Mesothelial cell of epicardium (in vitro differentiated cells): ENCODE measurements at places on chromosomes 4 and X.

DNA sequence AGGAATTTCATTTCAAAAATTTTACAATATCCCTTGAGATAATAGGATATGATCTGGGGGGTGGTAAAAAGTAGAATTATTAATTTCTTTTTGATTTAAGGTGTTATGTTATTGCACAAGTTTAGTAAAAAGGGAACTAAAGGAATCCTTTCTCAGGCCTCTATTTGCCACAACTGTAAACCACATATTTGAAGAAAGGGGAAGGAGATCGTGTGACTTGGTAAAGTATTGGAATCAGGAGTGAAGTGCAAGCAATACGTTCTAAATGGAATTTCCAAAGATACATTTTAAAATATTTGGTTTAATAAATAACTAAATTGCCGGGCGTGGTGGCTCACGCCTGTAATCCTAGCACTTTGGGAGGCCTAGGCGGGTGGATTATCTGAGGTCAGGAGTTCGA, 35.3 kb upstream of the SCRG1 start:
- H3K4me1 ChIP-seq = peaks cover 21% of the 10 kb centered on the region
- no peaks in the 10 kb centered on the region for H3K27me3 ChIP-seq
- H3K27ac ChIP-seq = no peak overlapping the region

GRCh38 chr4:182015893-182016292, 227.3 kb upstream of the TENM3 start:
- H3K36me3 ChIP-seq = no peaks in the 10 kb centered on the region
- H3K4me3 ChIP-seq = no peak overlapping the region
- H3K4me1 ChIP-seq = peaks cover 11% of the 10 kb centered on the region
- DNase-seq = no peak

DNA sequence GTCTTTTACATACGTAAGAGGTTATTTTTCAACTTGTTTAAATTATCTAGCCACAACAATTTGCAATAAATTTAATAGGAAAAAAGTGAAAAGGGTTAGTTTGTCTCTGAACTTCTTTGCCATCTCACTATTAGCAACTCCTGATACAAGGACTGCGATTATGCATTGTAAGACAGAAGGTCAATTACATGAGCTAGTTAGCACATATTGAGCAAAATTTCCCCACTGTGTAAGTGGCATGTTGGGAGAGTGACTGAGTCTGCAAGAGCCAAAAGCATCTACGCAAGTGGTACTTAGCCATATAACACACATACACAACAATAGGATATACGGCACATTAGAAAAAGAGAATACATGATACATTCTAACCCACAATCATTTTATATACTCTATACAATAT, 927.2 kb downstream of the STPG2 start:
- no peak for DNase-seq
- H3K27ac ChIP-seq = no peak overlapping the region
- H3K27me3 ChIP-seq = no peaks in the 10 kb centered on the region
- H3K4me1 ChIP-seq = peaks cover 5% of the 10 kb centered on the region
- no peaks in the 10 kb centered on the region for H3K36me3 ChIP-seq
- H3K4me3 ChIP-seq = no peak overlapping the region

DNA sequence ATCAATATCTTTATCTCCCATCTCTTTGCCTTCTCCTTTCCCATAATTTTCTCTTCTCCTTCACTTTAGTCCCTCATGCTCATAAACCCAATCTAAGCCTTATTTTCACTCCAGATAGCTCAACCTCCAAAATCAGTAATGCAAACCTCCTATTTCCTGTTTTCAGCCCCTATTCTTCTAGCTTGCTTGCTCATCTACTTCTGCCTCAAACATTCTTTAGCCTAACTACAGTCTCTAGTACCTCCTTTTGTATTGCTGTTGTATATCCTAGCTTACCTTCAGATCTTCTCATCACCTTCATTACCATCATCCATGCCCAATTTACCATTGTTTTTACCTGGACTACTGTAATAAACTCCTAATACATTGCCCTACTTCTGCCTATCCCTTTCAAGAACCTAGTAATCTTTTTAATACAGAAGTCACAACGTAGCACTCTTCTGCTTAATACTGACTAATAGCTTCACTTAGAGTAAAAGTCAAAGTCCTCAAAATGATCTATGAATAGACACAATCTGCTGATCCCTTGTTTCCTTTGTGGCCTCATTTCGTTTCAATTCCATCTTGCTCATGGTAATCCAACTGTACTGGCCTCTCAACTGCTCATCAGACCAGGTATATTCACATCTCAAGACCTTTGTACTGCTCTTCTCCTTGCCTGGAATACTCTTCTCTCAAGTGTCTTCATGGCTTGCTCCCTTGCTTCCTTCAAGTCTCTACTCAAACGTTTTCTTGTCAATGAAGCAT, 123.4 kb downstream of the FAM13A start:
- H3K27ac ChIP-seq = no peak overlapping the region
- H3K27me3 ChIP-seq = no peaks in the 10 kb centered on the region
- no peak for DNase-seq
- no peak overlapping the region for H3K4me3 ChIP-seq
- peaks cover 16% of the 10 kb centered on the region for H3K4me1 ChIP-seq

GRCh38 chrX:153476666-153477363, 6.4 kb upstream of the HAUS7 start:
- no peak overlapping the region for H3K4me3 ChIP-seq
- peak overlapping the region; percentile 88 for H3K27ac ChIP-seq
- peaks cover 16% of the 10 kb centered on the region for H3K4me1 ChIP-seq

GRCh38 chr4:82044141-82044993, 329.4 kb downstream of the HNRNPD start:
- H3K4me3 ChIP-seq = peak overlapping the region; percentile 60
- H3K27me3 ChIP-seq = peaks cover 81% of the 10 kb centered on the region
- H3K36me3 ChIP-seq = no peaks in the 10 kb centered on the region
- H3K27ac ChIP-seq = no peak overlapping the region
- peak; percentile 71 for DNase-seq
- H3K4me1 ChIP-seq = peaks cover 10% of the 10 kb centered on the region

- H3K27ac ChIP-seq = peak overlapping the region; percentile 2
- DNase-seq = no peak
- peaks cover 21% of the 10 kb centered on the region for H3K36me3 ChIP-seq
- no peak overlapping the region for H3K4me3 ChIP-seq
- no peaks in the 10 kb centered on the region for H3K27me3 ChIP-seq
- peaks cover 36% of the 10 kb centered on the region for H3K4me1 ChIP-seq
Observed at GRCh38 chrX:133921764-133922389, 63.5 kb downstream of the GPC3 start.

- H3K27ac ChIP-seq = no peak overlapping the region
- no peak overlapping the region for H3K4me3 ChIP-seq
- H3K4me1 ChIP-seq = no peaks in the 10 kb centered on the region
- H3K36me3 ChIP-seq = peaks cover 12% of the 10 kb centered on the region
- DNase-seq = no peak
Observed at GRCh38 chr4:34158878-34159277, 2085.4 kb downstream of the ARAP2 start.

DNA sequence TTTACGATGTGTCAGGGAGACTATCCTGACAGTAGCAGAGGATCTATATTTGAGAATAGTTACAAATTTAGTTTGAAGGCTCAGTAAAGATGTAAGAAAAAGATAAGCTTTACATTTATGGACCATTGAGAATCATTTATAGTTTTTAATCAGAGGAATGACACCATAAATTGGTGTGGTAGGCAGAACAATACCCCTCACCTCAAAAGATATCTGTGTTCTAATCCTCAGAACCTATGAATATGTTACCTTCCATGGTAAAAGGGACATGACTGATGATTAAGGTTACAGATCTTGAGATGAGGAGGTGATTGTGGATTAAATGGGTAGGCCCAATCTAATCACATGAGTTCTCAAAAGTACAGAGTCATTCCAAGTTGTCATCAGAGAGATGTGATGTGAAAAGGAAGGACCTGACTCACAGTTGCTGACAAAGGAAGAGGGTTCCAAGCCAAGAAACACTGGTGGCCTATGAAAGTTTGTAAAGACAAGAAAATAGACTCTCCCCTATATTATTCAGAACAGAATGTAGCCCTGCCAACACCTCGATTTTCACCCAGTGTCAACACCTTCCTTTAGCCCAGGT, 27.0 kb downstream of the EREG start:
- H3K36me3 ChIP-seq = no peaks in the 10 kb centered on the region
- no peak overlapping the region for H3K4me3 ChIP-seq

DNA sequence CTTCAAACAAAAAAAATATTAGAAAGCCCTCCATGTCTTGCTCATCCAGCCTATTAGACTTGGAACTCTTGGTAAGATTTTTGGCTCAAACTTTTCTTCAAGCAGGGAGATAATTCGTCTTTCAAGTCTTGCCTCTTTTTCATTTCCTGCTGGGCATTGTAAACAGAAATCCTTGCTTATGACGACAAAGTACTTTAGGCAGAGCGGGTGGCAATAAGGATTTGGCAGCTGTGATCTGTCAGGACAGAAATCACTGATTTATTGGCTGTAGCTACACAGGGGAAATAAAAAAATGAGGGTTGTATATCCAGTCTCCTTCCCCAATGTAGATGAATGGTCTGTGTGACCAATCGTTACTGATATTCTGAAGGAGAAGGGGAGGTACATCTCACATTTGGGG, 121.6 kb downstream of the SLC4A4 start:
- DNase-seq = no peak
- H3K27ac ChIP-seq = no peak overlapping the region
- no peak overlapping the region for H3K4me3 ChIP-seq

DNA sequence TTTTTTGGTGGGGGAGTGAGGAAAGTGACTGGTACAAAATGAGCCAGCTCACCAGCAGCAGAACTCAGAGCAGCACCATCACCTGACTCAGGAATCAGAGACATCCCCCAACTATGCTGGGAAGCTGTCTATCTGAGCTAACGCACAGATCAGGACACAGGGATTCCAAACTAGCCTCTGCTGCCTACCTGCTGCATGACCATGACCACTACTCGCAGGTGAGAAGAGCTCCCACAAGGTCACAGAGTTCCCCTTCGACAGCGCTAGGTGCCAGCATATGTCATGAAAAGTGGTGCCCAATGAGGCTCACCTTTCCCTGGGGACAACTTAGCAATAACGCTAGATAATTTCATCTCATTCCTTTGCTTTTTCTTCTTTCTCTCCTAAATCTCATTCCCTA, 662.6 kb upstream of the CPEB2 start:
- no peaks in the 10 kb centered on the region for H3K4me1 ChIP-seq
- peaks cover 19% of the 10 kb centered on the region for H3K27me3 ChIP-seq
- H3K36me3 ChIP-seq = no peaks in the 10 kb centered on the region

DNA sequence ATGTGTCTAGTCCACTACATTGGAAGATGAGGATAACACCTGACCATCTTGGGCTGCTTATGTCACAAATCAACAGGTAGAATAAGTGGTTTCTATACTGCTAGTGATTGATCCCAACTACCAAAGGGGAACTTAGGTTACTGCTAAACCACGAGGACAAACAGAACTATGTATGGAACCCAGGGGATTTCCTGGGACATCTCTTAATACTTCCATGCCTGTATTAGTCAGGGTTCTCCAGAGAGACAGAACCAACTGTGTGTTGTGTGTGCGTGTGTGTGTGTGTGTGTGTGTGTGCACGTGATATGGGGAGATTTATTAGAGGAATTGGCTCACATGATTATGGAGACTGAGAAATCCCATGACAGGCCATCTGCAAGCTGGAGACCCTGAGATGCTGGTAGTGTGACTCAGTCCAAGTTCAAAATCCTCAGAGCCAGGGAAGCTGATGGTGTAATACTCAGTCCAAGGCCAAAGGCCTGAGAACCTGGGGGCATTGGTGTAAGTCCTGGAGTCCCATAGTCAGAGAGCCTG, 16.2 kb upstream of the AFF1 start:
- H3K4me3 ChIP-seq = no peak overlapping the region
- H3K27me3 ChIP-seq = no peaks in the 10 kb centered on the region
- H3K36me3 ChIP-seq = no peaks in the 10 kb centered on the region
- H3K4me1 ChIP-seq = no peaks in the 10 kb centered on the region
- DNase-seq = no peak
- no peak overlapping the region for H3K27ac ChIP-seq
